Effector memory CD8-positive, alpha-beta T cell (primary cell): ENCODE measurements at places on chromosomes 13 and 19.
A peak's percentile ranks its signal among the peaks of the same experiment; 100 is the strongest.

DNA sequence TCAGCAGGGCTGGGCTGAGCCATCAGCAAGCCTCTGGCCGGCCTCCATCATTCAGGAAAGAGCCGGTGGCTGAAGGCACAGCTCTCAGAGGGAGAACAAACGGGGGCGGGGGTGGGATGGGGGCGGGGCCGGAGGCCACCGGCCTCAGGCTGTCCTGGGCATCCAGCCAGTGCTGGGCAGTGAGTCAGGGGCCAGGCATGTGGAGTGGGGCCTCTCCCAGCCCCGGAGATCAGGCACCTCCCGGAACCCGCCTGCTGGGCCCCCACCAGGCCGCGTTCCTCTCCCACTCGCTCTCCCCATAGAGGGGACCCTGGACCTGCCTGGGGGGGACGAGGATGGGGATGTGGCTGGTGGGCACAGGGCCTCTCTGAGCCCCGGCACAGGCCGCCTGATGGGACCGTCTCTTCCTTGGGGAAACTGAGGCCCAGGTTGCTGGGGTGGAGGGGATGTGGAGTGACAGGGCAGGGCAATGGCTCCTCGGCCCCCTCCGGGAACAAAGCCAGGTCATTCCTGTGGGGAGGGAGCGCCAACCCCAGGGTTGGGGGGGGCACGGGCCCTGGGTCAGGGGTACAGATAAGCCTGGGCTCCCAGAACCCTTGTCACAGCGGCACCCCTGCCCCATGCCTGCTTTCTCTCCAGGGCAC, 12.9 kb downstream of the SPC24 start:
- no peak for DNase-seq

DNA sequence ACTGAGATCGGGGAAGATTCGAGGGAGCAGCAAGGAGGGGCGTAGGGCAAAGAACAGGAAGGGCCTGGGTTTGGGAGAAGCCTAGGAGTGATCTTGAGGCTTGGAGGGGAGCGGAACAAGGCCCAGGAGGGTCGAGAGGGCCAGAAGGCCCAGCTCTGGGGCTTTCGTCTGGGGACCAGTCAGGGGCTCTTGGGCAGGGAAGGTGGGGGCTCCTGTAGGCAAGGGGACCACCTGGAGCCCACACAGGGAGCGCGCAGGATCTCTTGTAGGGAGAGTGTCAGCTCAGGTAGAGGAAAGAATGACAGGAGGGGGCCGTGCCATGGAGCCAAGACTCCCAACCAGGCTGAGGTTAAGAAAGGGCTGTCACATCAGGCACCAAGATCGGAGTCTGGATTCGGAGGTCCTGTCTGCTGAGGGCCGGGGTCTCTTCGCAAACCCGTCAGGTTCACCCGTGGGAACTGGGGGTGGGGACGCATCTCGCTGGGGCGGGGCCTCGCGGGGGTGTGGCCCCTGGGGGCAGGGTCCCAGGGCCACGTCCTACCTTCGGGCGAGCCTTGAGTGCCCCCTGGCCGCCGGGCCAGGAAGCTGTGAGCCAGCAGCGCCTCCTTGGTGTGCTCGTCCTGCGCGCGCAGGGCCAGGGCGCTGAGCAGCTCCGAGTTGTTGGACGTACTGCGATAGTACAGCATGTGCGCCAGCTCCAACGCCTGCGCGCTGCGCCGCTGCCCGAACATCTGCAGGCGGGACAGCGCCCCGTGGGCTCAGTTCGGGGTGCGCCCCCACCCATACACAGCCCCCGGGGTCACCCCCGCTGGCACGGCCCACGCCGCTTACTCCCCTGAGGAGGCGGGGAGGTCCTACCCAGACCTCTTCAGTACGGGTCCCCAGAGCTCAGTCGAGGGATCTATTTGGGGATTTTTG, 8.4 kb downstream of the EMP3 start:
- peak; percentile 91 for DNase-seq

GRCh38 chr13:30581582-30581981, 36.1 kb upstream of the USPL1 start:
- DNase-seq, result no peak

DNA sequence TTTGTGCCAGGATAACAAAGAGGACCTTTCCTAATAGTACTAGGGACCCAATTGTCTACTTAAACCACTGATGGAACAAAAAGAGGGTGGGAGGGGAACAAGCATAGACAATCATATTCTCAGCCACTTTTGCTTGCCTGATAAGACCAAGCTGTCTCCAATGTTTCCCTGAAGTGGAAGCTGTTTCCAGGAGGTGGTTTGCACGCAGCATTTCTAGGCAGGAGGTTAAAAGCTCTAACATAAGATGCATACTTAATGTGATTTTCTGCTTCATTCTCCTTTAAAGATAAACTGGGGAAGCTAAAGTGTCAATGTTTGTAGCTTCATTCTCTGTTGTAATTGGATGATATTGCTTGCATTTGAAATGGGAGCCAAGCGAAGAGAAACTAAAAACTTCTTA, 442.9 kb downstream of the HS6ST3 start:
- no peak for DNase-seq

- DNase-seq, result no peak
These were observed 58.8 kb upstream of the C1QTNF9B start for GRCh38 chr13:23956106-23956505.

- DNase-seq, result no peak
These were observed 1450.0 kb downstream of the UQCRFS1 start for GRCh38 chr19:27762933-27763332.

DNA sequence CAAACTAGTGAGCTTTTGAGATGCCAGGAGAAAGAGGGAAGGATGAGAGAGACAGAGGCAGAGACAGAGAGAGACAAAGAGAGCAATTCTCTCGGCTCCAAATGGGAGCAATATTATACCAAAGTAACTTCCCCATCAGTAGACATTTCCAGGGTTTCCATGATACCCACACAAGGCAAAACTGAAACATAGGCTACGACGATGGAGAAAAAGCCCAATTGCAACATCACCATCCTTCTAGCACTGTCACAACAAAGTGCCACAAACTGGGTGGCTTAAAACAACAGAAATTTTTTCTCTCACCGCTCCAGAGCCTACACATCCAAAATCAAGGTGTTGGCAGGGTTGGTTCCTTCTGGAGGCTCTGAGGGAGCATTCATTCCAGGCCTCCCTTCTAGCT, 81.4 kb downstream of the KCTD12 start:
- no peak for DNase-seq

- DNase-seq, result no peak
These were observed 5.6 kb upstream of the SMAD9 start for GRCh38 chr13:36925603-36926002.

DNA sequence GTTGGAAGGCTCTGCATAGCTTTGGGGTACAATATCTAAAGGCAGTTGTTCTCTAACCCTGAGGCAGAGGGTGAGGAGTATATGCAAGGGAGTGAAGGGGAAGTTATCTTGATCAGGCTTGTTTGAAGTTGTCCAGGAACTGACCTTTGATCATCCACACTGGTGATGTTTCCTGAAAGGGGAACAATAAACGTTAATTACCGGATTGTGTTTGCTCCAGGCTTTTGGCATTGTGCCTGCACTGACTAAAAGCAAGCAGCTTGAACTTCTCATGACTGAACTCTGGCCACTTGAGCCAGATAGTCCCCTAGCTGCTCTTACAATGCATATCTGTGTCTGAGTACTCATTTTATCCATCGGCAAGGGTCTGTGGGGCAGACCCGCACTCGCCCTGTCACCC, 27.0 kb upstream of the ZNF726 start:
- no peak for DNase-seq

DNA sequence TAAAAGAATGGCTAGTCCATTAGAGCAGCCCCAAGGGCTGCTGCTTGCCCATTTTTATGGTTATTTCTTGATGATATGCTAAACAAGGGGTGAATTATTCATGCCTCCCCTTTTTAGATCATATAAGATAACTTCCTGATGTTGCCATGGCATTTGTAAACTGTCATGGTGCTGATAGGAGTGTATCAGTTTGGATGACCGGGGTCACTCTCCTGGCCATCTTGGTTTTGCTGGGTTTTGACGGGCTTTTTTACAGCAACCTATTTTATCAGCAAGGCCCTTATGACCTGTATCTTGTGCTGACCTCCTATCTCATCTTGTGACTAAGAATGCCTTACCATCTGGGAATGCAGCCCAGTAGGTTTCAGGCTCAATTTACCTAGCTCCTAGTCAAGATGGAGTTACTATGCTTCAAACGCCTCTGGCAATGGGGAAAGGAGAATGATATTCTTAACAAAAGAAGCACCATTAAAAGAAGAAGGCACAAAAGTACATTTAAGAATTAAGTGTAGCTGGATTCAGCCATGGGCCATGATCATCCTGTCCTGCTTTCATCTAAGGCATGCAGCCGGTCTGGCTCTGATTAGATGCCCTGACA, 1156.0 kb downstream of the PCDH9 start:
- no peak for DNase-seq

- no peak for DNase-seq
These were observed 13.2 kb downstream of the ZNF550 start for GRCh38 chr19:57546513-57546912.

GRCh38 chr13:111549464-111549863, 229.0 kb downstream of the TEX29 start:
- DNase-seq, result no peak

GRCh38 chr19:17370026-17370587, 7.0 kb downstream of the PLVAP start:
- DNase-seq, result no peak

GRCh38 chr19:42349378-42350107, 24.1 kb downstream of the MEGF8 start:
- no peak for DNase-seq

GRCh38 chr19:41706741-41707501, 1.5 kb upstream of the CEACAM5 start:
- peak; percentile 57 for DNase-seq

DNA sequence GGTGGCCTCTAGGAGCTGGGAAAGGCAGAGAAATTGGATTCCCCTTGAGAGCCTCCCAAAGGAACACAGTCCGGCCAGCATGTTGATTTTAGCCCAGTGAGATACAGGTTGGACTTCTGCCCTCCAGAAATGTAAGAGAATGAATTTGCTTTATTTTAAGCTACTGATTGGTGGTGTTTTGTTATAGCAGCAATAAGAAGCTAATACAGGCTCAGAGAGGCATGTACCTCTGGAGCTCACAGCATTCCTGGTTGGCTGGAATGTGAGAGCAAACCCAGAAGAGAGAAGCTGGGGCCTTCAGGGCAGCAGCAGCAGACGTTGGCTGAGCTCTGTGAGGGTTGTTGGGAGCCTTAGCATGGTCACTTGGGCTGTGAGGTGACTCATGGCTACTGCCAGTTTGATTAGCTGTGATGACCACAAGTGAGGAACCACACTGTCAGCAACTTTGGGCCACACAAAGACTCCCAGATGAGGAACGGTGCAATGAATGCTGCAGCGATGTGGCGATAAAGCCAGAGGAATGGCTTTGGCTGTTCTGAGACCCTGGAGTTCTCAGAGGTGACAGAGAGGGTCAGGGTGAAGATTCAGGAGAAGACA, 80.1 kb downstream of the CYSLTR2 start:
- no peak for DNase-seq

DNA sequence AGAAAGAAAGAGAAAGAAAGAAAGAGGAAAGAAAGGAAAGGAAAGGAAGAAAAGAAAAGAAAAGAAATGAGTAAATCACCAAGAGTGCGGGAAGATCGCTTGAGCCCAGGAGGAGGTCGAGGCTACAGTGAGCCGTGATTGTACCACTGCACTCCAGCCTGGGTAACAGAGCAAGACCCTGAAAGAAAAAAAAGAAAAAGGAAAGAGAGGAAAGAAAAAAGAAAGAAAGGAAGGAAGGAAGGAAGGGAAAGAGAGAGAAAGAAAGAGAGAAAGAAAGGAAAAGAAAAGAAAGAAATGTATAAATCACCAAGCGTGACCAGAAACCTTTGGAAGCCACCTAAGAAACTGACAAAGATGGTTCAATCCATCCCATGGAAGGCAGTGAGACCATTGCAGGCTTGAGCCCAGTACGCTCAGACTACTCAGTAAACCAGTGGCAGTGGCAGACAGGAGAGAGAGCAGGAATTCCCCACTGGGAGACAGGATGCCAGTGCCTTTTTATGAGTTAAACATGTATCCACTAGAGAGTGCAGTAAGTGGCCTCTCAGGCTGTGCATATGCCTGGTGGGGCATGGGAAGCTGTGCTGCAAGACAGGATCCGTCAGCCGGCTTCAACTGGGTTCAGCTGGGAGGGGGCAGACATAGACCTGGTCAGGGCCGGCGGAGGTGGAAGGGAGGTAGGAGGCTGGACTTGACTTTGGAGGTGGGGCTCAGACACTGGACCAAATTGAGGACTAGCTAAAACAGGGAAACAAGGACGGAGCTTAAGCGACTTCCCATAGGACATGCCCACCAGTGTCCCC, 4.8 kb downstream of the GPR42 start:
- DNase-seq, result no peak

- DNase-seq, result no peak
These were observed 18.6 kb downstream of the POP4 start for GRCh38 chr19:29624489-29625185.

DNA sequence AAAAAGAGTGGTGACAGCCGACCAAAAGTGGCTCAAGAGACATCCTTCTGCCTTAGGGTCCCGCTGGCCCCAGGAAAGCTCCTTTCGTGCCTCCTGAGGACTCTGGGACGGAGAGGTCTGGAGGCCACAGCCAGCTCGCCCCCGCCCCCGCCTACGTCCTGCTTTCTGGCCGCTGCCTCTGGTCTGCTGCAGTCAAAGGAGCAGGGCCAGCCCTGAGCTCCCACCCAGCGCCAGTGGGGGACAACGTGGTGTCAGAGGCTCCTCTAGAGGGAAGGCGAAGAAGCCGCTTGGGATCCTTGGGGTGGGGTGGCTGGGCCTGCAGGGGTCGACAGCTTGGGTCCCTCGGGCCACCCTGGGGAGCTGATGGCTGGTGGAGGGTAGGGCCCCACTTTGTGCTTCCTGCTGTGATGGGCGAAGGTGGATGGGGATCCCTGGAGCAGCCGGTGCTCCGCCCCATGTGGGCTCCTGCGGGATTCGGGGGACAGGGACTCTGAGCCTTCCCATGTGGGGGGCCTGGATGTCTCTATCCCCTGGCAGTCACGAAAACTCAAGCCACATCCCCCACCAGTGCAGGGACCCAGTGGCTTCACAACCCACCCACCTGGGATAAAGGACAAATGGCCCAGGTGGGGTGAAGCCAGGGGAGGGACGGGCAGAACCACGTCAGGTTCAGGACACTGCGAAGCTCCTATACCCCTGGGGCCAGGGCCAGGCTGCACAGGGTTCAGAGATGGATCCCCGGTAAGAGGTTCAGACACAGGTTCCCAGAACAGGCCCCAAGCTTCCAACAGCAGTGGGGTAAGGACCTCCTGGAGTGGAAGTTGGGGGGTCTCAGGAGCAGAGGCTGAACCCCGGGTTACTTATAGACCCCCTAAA, 9.0 kb upstream of the DIRAS1 start:
- no peak for DNase-seq

DNA sequence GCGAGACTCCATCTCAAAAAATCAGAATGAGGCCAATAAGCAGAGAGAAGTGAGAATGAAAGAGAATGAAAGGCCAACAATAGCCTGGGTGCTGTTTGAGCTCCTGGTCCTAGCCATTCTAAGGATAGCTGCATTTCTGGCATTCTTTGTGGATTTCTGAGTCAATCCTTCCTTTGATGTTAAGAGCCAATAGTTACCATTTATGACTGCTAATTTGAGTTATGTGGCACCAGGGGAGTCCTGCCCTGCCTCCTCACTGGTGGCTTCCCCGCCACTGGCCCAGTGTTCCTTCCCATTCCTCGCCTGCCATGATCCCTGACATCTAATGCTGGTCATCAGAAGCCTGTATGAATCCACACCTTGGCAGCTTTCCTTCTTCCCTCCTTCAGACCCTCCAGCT, 991.2 kb downstream of the UQCRFS1 start:
- DNase-seq, result no peak

GRCh38 chr13:87944038-87944437, 272.9 kb downstream of the SLITRK5 start:
- DNase-seq, result no peak

- DNase-seq, result no peak
These were observed 2.3 kb downstream of the PEG3 start for GRCh38 chr19:56838024-56838908.
